ENCODE measurements at places on chromosomes 7 and 10.

DNA sequence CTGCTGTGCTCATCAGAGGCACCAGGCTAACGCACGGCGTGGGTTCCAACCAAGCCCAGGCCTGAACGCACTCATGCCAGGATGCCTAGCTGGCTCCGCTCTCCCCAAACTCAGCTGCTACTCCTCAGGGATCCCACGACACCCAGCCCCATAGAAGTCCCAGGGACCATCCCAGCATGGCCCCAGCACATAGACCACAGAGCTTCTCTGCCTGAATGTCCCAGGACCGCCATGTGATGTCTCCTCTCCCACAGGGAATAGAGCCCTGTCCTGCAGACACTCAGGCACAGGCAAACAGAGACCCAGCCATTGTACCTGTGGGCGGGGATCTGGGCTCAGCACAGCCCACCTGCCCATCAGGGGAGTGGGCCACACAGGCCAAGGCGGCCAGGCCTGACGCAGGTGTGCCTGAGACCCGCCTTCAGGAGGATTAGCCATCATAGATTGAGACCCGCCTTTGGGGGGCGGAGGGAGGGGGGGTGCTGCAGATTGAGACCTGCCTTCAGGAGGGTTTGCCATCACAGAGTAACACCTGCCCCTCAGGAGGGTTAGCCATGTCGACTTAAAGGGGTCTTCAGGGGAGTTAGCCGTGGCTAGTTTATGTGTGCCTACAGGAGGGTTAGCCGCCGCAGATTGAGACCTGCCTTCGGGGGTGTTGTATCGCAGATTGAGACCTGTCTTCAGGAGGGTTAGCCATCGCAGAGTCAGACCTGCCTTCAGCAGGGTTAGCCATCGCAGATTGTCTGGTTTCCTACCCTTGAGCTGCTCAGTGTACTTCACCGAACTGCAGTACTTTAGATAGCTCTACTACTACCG, 29.0 kb downstream of the RASGEF1A start:
- no peak for DNase-seq

DNA sequence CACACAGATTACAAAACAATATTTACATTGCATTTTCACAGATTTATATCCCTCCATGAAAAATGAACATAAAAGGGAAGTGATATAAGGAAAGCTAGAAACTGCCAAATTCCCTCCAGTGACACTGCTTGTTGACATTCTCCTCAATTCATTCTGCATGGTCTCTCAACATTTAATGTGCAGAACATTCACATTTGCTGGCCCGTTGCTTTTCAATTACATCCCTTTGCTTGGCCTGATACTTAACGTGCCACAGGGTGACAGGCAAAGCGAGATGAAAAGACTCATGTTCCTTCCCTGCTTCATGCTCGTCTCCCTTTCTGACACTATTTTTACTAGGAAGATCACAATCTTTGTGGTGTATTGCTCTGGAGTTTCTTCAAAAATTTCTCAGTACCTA, 1019.7 kb upstream of the LRRN3 start:
- DNase-seq = no peak

DNA sequence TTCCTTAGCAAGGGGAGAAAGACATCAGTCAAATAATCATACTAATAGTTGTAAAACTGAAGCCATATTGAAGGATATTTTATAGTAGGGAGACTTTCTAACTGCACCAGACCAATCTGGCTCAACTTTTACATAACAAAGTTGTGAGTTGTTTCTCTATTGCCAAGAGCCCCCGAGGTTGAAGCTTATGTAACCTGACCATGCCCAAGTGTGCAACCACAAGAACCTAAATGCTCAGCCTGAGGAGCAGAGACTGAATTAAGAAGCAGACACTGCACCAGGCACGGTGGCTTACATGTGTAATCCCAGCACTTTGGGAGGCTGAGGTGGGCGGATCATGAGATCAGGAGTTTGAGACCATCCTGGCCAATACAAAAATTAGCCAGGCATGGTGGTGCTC, 77.3 kb upstream of the ARMC3 start:
- no peak for DNase-seq

GRCh38 chr7:128192497-128193142, 48.5 kb upstream of the LEP start:
- DNase-seq = no peak

GRCh38 chr7:123193235-123193634, 6.5 kb downstream of the SLC13A1 start:
- DNase-seq = no peak

DNA sequence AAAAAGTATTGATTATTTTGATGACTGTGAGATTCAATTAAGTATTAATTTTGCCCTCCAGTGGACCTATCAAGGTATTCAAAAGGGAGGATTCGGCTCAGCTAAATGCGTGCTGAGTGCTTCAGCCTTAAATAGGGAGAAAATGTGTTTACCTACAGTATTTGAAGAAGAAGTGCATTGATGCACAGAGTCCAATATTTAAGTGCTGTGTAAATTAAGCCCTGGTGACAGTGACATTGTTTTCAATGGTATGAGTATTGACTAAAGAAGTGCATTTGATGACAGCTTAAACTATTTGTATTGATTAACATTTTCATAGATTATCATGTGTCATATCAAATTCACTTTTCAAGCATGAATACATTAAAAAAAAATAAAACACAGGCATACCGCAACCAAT, 106.6 kb downstream of the POU6F2 start:
- no peak for DNase-seq

- no peak for DNase-seq
Observed at GRCh38 chr10:106500925-106501525, 663.5 kb downstream of the SORCS1 start.

- DNase-seq = no peak
Observed at GRCh38 chr7:135742371-135742770, 6.2 kb downstream of the FAM180A start.

- no peak for DNase-seq
Observed at GRCh38 chr10:42743697-42744096, 38.9 kb upstream of the BMS1 start.

DNA sequence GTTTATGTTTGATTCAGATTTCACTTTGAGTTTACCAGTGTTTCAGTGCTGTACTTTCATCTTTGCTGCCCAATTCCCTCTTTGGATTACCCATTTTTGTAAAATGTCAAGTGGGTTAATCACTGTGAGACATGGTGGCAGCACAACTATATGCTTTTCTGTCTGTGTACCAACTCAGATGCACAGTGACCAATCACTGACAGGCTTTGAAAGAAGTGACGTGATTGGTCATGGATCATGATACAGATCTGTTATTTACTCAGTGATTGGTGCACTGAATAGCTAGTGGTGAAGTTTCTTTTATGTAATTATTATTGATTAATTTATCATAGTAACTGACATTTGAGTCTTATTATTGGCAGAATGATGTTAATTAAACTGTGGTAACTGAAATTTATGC, 126.9 kb downstream of the SDK1 start:
- no peak for DNase-seq

DNA sequence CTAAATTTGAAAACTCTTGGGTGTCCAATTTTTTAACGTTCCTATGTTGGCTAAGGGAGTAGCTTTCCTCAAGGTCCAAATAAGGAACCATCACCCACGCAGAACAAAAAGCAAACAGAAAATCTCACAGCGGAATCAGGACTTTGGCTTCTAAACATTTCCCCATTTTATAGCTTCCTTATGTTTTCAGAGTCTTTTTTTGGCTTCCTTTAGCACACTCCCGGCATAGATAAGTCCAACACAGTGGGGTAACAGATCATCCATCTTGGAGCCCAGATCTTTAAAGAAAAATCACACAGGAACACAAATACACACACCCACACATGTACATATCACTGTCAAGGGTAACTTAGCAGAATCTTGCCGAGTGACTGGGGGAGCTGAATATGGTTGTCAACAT, 4.2 kb upstream of the TCF7L2 start:
- no peak for DNase-seq

- no peak for DNase-seq
Observed at GRCh38 chr7:157651366-157652160, 314.8 kb downstream of the DNAJB6 start.

DNA sequence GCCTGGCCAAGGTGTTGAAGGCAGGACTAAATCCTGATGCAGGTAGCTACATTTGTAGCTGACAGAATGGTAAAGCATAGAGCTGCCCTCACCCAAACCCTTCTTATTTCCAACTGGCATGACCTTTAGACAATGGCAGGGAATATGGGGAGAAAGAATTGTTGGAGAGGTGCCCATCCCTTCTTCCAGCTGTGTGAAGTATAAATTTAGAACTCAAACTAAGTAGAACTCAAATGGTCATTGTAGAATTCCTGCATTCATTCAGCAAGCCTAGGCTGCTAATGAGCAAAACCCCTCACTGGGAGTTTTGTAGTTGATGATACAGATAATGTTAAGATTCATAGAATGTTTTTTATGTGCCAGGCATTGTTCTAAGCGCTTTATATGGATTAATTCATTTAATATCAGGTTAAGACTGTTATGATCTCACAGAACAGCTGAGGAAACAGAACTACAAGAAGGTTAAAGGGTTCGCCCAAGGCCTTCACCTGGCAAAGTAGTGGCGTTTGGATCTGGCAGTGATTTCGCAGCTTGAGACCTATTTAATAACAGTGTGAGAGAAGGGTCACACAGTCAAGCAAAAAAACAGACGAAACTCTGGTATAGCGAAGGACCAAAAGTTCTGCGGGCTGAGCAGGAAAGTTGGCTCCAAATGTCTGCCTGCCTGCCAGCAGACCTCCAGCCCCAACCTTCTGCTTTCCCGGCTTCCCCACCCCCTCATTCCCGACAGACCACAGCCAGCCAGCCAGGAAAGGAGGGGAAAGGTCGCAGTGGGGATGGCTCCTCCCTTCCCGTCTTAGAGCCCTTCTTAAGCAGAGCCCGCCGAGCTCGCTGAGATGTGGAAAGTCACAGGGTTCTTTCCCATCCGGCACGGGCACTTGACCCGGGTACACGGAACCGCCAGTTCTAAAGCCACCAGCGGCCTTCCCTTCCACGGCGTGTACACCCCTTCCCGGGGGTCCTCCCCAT, 1.6 kb upstream of the HILPDA start:
- no peak for DNase-seq

- DNase-seq = no peak
Observed at GRCh38 chr7:4203626-4204512, 478.2 kb upstream of the FOXK1 start.

DNA sequence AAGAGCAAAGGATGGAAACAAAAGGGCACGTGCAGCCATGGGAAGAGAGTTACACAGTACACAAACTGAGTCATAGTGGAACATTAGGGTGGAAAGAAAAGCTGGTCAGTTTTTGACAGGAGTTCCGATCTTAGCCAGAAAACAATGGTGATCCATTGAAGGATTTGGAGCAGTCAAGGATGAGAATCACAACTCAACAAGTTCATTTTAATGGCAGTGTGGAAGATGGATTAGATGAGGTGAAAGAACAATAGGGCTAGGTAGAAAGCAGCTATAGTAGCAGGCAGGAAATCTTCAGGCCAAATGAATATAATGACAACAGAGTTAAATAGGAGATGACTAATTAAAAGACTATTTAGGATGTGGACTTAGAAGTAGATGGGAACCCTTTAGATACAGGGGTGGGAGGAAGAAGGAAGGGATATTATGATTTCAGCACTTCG, 136.3 kb downstream of the DOCK4 start:
- no peak for DNase-seq

DNA sequence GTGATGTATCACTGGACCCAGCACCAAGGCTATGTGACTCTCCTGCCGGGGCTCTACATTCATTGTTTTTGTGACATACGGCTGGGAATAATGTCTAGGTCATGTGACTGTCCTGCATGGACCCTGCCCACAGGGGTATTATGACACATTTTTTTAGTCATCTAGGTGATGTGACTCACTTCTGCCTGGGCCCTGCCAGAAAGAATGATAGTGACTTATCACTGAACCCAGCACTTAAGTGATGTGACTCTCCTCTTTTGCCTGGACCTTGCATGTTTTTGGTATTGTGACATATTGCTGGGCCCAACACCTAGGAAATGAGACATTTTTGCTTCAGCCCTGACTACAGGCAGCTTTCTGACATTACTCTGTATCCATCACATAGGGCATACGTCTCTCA, 51.1 kb upstream of the ZNF107 start:
- DNase-seq = no peak

DNA sequence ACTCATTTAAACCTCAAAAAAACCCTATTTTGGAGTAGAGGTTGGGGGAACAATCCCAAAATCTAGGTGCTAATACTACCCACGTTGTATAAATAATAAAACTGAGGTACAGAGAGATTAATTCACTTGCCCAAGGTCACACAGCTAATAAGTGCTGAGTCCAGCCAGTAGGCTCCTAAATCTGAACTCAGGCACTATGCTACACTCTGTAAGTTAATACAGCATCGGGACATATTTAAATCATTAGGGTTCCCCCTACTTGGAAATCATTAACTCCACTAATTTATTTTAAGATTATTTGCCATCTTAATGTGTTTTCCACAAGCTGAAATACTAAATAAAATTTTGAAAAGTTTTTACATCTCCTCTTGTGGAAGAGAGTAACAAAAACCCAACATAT, 24.2 kb downstream of the PIP4K2A start:
- DNase-seq = no peak

DNA sequence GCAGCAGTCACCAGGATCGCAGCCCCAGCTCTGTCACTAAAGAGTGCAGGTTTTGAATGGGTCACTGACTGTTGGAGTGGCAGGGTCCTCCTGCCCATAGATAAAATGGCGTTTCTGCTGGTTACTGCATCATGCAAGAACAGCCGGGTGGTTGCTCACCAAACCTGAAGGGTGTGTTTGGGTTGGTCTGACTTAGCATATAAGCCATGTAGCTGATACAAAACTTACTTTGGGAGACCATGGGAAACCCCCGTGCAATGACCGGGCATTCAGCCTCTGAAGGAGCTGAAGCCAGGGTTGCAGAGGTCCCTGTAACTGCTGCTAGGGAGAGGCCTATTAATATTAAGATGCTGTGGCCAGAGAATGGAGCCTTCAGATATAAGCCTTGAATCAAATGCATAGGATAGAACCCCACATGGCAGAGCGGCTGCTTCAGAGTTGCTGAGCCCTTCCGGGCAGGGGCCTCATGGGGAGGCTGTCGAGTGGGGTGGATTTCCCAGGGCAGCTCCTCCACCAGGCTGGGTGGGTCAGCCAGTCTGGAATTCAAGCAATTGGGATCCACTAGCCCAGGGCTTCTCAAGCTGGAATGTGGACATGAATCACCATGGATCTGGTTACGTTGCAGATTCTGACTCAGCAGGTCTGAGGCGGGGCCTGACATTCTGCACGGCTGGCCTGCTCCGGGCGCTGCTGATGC, 70.9 kb upstream of the CTBP2 start:
- DNase-seq = no peak

DNA sequence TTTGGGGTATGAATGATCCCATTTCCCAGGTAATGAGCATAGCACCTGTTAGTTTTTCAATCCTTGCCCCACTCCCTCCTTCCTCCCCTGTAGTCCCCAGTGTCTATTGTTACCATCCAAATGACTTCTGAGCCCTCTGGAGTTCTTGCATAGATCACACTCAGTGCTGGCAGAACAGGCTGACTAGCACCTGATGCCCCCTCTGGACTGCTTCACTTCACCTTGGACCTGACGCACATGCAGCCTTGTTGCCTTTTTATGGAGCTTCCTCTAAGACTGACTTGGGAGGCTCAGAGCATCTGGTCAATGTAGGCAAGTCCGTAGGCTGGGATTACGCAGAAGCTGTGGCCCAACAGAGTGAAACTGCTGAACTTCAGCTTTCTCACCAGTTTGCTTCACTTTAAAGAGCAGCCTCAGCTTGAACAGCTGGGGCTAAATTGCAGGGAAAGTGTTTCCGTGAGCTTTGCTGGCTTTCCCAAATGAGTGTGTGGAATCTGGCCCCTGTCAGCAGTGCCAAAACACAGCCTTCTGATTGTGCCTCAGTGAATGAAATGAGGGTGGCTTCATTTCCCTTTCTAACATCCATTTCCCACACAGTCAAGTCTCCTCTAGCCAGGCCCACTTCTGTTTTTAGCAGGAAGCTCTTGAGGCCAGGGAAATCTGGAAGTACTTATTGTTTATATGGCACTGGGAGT, 48.5 kb downstream of the NXPH1 start:
- DNase-seq = no peak
